ENCODE measurements at places on chromosomes 5 and 9. TPM values are rescaled to one million over a fixed set of nuclear protein-coding genes. Genes with fewer than 3 reads are reported as not detected.

DNA sequence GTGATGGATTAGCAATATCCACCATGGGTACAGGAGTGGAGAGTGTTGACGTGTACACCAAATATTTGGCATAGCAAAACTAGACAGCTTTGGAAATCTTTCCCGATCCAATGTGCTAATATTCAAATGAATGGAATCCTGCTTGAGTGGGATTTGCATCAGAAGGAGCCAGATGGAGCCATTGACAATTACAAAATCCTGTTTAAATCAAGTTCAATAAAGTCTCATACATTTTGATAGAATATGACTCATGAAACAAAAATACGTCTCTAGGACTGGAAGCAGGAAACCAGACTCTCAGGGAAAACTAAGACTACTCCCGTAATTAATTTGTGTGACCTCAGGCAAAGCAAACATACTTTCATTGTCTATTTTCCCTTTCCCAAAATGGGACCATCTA, 13.0 kb downstream of the TNC start:
- no peak for ATAC-seq

DNA sequence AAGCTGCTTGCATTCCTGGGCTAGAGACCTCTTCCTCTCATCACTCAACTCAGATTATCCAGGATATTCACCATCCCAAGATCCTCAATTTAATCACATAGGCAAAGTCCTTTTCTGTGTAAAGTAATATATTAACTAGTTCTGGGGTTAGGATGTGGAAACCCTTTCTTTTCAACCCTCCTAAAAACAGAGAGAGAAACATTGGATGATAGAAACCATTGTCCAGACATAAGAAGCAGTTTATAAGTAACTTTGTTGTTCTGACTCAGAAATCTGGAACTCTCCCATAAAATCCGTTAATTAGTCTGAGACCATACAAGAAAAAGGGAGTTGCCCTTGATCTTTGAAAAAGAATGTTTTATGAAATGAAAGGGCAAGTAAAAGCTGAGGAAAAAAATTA, 817.1 kb upstream of the CDH9 start:
- no peak for ATAC-seq

GRCh38 chr9:19771446-19771845, 17.4 kb downstream of the SLC24A2 start:
- ATAC-seq = no peak

DNA sequence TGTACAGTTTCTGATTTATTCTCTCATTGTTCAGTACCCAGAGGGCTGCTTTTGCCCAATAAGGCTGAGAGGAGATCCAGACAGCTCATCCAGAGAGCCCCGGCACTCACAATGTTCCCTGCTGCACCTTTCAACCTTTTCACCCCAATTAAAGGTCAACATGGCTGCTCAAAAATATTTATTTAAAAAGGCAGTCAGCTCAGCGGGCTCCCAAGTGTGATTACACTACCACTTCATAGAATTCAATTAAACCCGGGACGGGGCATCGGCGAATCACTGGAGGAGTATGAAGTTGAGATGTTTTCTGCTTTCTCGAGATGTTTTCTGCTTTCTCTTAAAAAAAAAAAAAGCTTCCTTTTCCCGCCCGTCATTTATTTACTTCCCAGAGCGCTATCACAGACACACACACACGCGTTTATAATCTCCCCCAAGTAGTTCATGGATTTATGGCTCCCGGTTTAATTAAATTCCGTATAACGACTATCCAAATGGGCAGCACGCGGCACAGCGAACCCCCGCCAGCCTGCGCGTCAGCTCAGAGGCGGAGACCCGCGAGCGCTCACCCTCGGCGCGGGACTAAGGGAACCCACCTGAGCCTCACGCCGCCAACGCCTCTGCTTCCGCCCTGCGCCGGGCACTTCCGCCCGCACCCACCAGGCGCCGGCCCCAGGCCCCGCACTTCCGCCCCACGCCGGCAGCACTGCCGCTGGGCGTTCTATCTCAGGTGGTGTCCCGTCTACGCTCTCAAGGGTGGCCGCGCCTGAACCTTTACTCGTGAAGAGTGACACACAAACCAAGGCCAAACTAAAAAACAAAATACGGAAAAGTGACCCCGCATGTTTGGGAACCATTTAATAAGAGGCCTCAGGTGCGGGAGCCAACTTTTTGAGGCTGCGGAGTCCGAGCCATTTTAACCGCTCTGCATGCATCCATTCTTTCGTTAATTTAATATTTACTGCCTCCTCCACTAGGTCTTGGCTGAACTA, at the start of gene C5orf63:
TSS of gene C5orf63 (minus strand) at position 642 of the 986 bp plus-strand sequence. CDS start 14,507 bp downstream, outside the sequence.
- ATAC-seq = peak; percentile 91

GRCh38 chr9:27933210-27934025, 360.1 kb upstream of the C9orf72 start:
- no peak for ATAC-seq

Gene TNFSF8
- total RNA-seq = 0.20 TPM

All from esophagus mucosa (tissue), 1 donor.